Activated CD8-positive, alpha-beta memory T cell treated with anti-CD3 and anti-CD28 coated beads for 1 hour (primary cell): ENCODE measurements at places on chromosomes 5 and 9.
A peak's percentile ranks its signal among the peaks of the same experiment; 100 is the strongest.

DNA sequence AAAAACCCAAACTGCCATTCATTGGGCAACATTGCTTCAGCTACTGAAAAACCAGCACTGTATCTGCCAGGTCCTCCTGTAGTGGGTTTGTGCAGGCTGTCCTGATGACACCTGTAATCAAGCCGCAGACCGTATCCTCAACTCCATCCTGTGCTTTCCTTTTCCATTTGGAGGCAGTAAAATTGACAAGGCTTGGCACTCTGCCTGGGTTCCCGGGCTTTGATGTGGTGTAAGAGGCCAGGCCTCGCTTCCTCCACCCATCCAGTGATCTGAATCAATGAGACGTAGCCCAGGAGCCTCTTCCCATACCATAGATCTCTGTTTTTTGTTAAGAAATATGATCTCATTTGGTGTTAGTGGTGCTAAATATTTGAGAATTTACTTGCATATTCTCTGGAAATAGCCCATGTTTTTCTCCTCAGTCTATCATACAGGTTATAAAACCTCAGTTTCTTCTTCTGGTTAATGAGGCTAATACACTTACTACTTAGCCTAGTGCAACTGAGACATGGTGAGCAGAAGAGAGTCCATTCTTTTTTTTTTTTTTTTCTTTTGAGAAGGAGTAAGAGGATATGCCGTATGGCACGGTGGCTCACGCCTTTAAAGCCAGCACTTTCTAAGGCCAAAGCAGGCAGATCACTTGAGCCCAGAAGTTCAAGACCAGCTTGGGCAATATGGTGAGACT, 34.8 kb downstream of the LSM11 start:
- DNase-seq, result no peak

- DNase-seq, result no peak
Measured at GRCh38 chr5:14397717-14398116, 183.9 kb upstream of the OTULINL start.

DNA sequence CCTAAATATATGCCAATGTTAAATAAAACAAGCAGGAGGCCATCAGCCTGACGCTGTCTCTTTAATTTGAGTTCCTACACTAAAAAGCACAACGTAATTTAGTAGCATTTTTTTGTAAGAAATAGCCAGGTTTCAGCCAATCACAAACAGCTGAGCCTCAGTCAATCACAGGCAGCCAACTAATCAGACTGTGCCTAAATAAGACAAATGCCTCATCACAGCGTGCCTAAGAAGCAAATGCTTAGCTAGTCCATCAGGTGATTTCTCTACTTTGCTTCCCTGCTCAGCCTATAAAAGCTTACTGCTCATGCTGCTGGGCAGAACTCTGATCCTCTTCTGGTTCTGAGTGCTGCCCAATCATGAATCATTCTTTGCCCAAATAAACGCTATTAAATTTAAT, 38.3 kb upstream of the RORB start:
- no peak for DNase-seq

DNA sequence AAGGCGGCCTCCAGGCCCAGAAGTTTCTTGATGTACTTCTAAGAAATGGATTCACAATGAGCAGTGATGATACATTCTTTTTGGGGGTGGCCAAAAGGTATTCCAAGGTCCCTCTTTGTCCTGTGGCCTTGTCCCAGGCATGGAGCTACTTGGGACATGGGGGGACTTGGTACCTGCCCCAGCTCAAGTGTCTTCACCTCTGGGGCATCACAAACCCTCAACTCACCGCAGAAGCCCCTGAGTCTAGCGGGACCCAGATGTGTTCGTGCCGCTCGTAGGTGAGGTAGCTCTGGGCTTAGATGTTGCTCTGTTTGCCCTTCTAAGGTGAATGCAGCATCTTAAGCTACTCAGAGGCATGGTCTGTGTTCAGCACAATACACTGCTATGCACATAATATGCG, 338.0 kb upstream of the IRX4 start:
- DNase-seq, result no peak

- DNase-seq, result no peak
Measured at GRCh38 chr9:111743275-111743674, 51.5 kb downstream of the SHOC1 start.

DNA sequence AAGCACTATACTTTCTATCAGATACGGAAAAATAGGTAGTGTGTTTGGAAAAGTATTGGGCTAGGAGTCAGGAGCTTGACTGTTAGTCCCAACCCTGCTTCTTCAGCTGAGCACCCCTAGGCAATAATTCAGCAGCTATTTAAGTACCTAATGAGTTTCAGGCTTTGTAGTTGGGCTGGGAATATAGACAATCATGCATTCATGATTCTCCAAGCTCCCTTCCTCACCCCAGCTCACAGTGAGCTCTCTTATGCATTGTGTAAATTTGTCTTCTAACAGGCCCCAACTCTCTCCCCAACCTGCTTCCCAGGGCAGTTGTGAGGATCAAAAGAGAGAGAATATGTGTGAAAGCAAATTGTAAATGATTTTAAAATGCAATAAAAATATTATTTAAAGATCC, 201.2 kb downstream of the MSX2 start:
- no peak for DNase-seq

- DNase-seq, result no peak
Measured at GRCh38 chr9:124448019-124448418, 2.2 kb upstream of the ADGRD2 start.

- no peak for DNase-seq
Measured at GRCh38 chr5:116663081-116663480, 88.5 kb upstream of the SEMA6A start.

DNA sequence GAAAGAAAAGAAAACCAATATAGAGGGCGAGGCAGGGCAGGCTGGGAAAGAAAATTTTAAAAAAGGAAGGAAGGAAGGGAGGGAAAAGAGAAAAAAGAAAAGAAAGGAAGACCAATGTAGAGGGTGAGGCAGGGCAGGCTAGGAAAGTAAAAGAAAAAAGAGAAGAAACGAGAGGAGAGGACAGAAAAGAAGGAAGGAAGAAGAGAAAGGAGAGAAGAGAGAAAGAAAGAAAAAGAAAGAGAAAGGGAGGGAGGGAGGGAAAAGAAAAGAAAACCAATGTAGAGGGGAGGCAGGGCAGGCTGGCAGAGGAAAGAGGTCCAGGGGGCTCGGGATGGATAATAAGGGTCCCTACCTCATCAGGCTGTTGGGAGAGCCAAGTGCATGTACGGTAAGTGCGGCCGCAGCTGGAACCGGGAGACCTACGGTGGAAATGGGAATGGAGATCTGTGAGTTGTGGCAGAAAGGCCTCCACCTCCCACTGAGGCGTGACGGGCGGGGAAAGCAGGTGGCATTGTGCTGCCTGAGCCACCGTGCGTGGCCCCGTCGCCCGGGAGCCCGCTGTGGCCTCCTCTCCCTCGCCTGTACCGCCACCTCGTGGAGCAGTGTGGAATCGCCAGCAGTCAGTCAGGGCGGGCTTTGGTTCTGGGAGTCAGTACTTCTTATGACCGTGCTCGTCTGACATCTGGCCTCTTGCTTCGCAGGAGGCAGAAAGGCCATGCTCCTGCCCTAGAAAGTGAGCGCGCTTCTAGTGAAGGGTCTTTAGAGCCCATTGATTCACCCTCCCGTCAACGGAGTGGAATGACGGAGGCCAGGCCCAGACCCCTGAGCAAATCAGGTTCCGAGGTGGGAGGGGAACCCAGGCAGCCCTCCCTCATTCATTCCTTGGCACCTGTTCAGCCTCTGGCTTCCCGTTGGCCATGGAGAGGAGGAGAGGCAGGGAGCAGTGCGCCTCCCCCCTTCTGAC, 10.4 kb upstream of the NHP2 start:
- peak; percentile 77 for DNase-seq

DNA sequence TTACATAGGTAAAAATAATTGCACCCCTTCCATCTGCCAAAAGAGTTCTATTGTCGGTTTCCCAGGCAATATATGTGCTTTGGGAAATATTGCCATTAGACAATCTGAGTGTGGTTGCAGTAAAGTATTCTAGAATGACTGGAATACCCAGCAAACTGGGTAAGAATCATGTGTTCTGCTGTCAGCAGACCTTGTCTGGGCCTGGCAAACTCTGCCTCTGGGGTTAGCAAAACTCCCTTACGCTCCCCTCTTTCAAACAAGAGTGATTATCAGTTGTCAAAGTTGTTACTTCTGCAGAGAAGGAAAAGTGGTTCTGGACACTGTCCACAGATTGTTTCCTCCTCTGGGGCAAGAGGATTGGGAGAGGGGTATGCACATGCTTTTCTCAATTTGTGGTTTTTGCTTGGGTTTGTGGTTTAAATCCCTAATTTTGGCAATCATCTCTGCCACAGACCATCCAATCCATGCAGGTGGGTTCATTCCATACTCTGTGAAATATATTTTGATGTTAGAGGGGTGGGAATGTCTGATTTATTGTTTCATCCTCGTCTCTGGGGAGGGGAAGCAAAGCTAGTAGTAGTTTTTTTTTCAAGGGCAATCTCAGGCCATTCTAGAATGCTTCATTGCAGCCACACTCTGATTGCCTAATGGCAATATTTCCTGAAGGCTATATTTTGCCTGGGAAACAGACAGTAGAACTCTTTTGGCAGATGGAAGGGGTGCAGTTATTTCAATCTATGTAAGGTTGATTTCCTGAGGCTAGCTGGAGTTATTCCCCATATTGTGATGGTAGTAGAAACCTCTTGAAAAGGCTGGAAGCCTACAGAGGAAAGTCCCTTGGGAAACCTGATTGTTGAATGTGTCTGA, 24.0 kb upstream of the TNFSF15 start:
- DNase-seq, result no peak
